ENCODE measurements at places on chromosomes 11 and 22. TPM values are rescaled to one million over a fixed set of nuclear protein-coding genes. Genes with fewer than 3 reads are reported as not detected.

The TMPRSS13 gene
- 2.8 TPM for total RNA-seq

The APOBEC3C gene
- 0.18 TPM for total RNA-seq

The GLB1L3 gene
- total RNA-seq, result not detected

The MFRP gene
- not detected for total RNA-seq

The KIRREL3 gene
- 0.28 TPM for total RNA-seq

The TBX10 gene
- 5.4 TPM for total RNA-seq

The ZP1 gene
- total RNA-seq, result not detected

The IL18BP gene
- 5.8 TPM for total RNA-seq

The KCNJ5 gene
- total RNA-seq, result not detected

The CD3E gene
- not detected for total RNA-seq

The P4HA3 gene
- total RNA-seq, result not detected

The CNTF gene
- total RNA-seq, result 1.3 TPM

The APOA4 gene
- not detected for total RNA-seq

The BLID gene
- total RNA-seq, result not detected

The GGT5 gene
- 0.10 TPM for total RNA-seq

The UVRAG gene
- 12.1 TPM for total RNA-seq

The FGF3 gene
- total RNA-seq, result not detected

The OPCML gene
- not detected for total RNA-seq

The LRRC32 gene
- total RNA-seq, result not detected

The EXT2 gene
- 66.2 TPM for total RNA-seq

The EHF gene
- 320 TPM for total RNA-seq

The VWA5A gene
- total RNA-seq, result 0.18 TPM

The CRYAB gene
- total RNA-seq, result not detected

The OR51I1 gene
- not detected for total RNA-seq

The CALCB gene
- total RNA-seq, result not detected

The NCR3LG1 gene
- 14.6 TPM for total RNA-seq

The GNG3 gene
- not detected for total RNA-seq

The ADAMTS15 gene
- total RNA-seq, result not detected

The OR4D6 gene
- total RNA-seq, result not detected

The OR51D1 gene
- total RNA-seq, result not detected

The DEFB131B gene
- not detected for total RNA-seq

The CHKB gene
- total RNA-seq, result 21.5 TPM

The PLAAT5 gene
- 0.21 TPM for total RNA-seq

The TCN1 gene
- total RNA-seq, result 1.4 TPM

The FOSL1 gene
- 140 TPM for total RNA-seq

The C1QTNF5 gene
- 0.47 TPM for total RNA-seq

The KRTAP5-1 gene
- total RNA-seq, result not detected

The NUCB2 gene
- total RNA-seq, result 6.9 TPM

The MMP8 gene
- total RNA-seq, result not detected

The OR5L1 gene
- total RNA-seq, result not detected

The CD3D gene
- total RNA-seq, result not detected

The ETS1 gene
- 4.3 TPM for total RNA-seq

The CCDC87 gene
- total RNA-seq, result 1.3 TPM

The TSKU gene
- 107 TPM for total RNA-seq

The ACR gene
- not detected for total RNA-seq

All from HT-29 (cell line).